ENCODE measurements at places on chromosomes 12 and 14.

- DNase-seq = no peak
Measured at GRCh38 chr12:5904441-5904840, 40.6 kb downstream of the ANO2 start.

DNA sequence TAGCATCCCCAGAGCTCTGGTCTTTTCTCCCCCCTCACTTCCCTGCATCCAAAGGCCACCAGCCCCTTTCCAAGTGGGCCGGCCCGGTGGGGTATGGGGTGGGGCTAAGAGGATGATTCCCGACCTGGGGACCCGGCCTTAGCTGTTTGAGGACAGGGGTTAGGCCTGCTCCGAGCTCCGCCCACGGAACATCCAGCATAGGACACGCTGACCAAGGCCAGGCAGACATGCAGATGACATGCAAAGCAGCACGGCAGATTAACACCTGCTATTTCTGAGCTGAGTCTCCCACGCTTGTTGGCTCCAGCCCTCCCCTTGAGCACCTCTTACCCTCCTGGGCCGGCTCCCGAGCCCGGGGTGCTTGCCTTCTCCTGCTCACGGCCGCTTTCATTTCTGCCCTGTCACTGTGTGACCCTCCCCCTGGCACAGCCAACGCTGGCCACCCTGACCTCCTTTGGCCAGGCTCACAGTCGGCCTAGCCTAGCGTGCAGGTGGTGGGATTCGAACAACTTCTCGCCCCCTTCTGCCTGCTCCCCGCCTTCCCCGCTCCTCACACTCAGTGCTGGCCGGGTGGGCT lies 40.2 kb downstream of the TEAD4 start:
- DNase-seq = no peak

DNA sequence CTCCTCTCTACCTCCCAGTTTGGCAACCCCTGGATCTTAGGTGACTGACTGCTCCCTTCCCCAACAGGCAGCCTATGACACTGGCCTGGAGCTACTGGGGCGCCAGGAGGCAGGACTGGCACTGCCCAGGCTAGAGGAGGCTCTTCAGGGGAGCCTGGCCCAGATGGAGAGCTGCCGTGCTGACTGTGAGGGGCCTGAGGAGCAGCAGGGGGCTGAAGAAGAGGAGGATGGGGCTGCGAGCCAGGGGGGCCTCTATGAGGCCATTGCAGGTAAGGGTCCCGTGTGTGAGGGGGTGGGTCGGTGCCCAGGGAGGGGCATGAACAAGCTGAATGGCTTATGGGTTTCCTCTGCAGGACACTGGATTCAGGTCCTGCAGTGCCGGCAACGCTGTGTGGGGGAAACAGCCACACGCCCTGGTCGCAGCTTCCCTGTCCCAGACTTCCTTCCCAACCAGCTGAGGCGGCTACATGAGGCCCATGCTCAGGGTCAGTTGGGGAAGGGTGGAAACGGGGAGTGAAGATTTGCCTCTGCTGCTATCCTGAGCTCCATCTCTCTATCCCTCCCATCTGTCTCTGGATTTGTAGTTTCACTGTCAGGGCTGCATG lies 2.2 kb downstream of the P3H3 start:
- no peak for DNase-seq

- no peak for DNase-seq
Measured at GRCh38 chr12:115528466-115528865, 749.0 kb downstream of the MED13L start.

GRCh38 chr14:68718023-68718990 lies 74.6 kb downstream of the ZFP36L1 start:
- DNase-seq = no peak

- DNase-seq = no peak
Measured at GRCh38 chr14:79090641-79091180, 920.5 kb downstream of the NRXN3 start.

- no peak for DNase-seq
Measured at GRCh38 chr14:58789736-58790135, 152.0 kb downstream of the DACT1 start.

DNA sequence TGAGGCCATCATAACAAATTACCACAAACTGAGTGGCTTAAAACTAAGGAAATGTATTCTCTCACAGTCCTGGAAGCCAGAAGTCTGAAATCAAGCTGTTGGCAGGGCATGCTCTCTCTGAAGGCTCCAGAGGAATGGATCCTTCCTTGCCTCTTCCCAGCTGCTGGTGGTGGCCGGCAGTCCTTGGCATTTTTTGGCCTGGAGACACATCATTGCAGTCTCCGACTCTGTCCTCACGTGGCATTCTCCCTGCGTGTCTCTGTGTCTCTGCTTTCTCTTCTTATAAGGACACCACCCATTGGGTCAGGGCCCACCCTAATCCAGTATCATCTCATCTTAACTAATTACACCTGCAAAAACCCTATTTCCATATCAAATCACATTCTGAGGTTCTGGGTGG lies 206.1 kb downstream of the SLC41A2 start:
- DNase-seq = no peak

DNA sequence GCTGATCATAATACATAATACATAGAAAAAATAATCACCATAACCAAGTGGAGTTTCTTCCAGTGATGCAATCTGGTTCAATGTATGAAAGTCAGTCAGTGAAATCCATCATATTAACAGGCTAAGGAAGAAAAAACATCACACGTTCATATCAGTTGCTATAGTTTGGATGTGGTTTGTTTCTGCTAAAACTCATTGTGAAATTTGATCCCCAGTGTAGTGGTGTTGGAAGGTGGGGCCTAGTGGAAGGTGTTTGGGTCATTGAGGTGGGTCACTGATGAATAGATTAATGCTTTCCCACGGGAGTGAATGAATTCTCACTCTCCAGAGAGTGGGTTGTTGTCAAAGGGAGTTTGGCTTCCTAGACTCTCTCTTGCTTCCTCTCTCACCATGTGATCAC lies 84.6 kb upstream of the PTGDR start:
- no peak for DNase-seq
